Ammon's horn (tissue), 1 donor: ENCODE measurements at places on chromosomes 11 and 22.

DNA sequence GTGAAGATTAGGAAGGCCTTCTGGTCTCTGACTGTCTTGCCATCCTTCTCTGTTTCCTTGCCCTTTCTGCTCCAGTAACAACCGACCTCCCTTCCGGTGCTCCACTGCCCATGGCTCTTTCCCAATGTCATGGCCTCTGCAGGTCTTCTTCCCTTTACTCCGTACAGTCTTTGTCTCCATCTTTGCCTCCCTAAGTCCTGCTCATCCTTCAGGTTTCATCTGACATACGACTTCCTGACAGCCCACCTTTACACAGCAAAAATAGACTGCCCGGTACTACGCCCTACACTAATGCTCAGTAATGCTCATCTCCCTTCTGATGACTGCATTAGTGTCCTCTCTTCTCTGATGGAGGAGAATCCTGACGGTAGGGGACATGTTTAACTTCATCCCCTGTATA, 63.9 kb downstream of the FBXO7 start:
- no peak for DNase-seq

GRCh38 chr11:112374486-112375140, 114.0 kb upstream of the PLET1 start:
- DNase-seq = no peak

DNA sequence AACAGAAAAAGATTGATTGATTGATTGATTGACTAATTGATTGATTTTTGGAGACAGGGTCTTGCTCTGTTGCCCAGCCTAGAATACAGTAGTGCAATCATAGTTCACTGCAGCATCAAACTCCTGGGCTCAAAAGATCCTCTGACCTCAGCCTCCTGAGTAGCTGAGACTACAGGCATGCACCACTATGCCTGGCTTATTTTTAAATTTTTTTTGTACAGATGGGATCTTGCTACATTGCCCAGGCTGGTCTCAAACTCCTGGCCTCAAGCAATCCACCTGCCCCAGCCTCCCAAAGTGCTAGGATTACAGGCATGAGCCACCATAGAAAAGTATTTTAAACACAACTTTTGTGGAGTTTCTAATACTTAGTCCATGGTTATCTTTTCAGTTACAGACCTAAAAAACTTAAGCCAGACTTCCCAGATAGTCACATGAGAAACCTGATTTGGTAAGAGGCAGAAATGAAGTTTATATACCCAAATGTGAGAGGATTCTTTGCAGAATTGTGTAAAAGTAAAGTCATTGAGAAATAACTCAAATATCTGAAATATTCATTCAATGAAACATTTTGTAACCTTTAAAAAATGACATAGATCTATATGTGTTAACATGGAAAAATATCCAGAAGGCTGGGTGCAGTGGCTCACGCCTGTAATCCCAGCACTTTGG, 186.5 kb downstream of the SWAP70 start:
- DNase-seq = no peak

DNA sequence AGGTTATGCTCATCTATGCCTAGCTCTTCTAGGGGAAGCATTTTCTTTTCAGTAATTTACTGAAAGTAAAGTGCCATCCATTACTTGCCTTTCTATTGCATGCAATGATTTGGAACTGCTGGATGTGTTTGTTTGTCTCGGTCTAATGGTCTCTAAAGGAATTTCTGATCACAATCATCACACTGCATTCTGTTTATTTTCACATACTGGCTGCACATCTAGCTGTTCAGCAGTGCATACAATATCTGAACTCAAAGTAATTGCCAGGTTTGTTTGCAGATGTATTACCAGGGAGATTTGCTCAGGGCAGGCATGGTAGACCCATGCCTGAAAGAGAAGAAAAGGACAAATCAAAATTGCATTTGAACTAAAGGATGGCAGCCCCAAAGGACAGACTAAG, 36.4 kb upstream of the CWF19L2 start:
- no peak for DNase-seq

DNA sequence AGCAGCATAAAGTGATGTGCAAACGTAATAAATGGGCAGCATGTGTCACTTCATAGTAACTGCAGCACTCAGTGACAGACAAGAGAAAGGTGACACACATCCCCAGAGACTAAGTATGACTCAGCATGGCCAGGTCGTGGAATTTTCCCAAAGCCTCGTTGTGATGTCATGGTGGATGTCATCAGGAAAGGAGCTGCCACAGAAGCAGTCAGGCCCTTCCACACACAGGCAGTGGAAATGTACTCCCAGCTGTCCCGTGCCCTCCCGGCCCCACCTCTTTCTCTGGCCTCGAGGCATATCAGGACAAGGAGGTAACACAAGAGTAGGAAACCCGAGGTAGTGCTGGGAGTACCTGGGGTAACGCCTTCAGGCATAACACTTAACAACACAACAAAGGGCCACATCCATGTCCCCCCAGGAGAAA, 8.1 kb downstream of the PC start:
- no peak for DNase-seq

GRCh38 chr11:17542249-17542648, 2.0 kb downstream of the USH1C start:
- no peak for DNase-seq

GRCh38 chr22:31193092-31193491, 19.0 kb upstream of the LIMK2 start:
- peak; percentile 61 for DNase-seq

DNA sequence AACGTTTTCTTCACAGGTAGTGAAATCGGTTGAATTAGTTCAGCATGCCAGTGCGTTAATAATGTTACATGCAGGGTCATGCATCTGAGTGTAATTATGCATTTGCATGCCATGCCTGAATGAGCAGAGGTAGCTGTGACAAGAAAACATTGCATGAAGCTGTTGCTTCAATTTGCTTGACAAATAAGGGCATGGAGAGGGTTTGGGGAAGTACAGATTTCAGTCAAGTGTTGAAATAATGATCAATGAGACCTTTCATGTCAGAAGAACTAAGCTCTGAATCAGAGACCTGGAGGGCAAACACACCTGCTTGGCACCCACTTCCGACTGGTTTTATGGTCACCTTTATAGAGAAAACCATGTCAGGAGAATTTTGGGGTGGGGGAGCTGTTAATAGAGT, 221.4 kb downstream of the DBX1 start:
- no peak for DNase-seq

GRCh38 chr11:86369668-86370067, 5.0 kb upstream of the CCDC81 start:
- no peak for DNase-seq

DNA sequence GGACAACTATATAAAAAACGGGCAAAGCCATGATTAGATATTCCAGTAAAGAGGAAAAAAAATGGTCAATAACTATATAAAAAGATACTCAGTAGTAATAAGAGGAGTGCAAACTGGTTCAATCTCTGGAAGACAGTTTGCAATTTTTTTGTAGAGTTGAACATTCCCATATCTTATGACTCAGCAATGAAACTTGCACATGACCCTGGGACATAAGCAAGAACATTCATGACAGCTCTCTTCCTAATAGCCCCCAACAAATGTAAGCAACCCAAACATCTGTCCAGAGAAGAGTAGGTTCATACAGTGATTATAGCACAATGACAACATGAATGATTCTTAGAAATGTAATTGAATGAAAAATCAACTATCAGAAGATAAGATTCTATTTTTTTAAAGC, 21.8 kb upstream of the CSF2RB start:
- no peak for DNase-seq

- DNase-seq = no peak
Measured at GRCh38 chr11:89487016-89487415, 4.2 kb downstream of the NOX4 start.

DNA sequence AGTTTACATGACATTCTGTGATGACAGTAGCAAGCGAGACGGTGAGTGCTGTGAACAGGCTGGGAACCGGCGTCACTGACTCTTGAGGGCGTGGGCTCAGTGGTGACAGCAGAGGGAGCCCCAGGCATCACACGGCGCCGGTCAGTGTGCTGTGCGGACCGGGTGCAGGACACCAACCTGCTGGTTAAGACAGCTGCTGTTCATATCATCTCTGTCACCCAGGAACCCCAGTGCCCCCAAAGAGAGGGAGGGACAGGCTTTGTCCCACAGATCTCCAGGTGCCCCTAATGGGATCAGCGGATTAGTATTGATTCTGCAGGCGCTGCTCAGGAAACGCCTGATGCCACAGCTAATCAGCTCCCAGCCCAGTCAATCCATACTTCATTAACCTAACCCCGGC, 18.4 kb downstream of the B3GAT1 start:
- peak; percentile 88 for DNase-seq

- no peak for DNase-seq
Measured at GRCh38 chr22:48607901-48608662, 1219.6 kb downstream of the BRD1 start.

- no peak for DNase-seq
Measured at GRCh38 chr11:120178561-120179056, 32.2 kb upstream of the OAF start.

DNA sequence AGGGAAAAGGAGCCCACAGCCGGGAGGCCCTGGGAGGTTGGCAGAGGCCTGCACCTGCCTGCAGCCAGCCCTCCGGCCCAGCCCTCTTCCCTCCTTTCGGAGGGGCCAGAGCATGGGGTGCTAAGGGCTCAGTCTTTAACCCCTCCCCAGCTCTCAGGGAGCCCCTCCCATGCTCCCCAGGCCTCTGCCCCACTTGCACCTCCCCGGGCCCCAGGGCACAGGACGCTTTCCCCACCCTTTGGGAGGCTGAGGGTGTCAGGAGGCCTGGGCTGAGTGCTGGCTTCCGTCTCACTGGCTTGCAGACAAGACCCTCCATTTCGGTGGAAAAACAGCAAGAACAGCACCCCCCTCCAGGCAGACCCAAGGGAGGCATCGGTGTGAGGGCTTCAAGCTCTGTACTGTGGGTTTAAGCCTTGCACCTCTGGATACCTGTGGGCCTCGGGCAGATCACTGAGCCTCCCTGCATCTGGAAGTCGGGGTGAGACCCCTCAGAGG, 7.3 kb downstream of the ASCL2 start:
- no peak for DNase-seq

GRCh38 chr11:8097926-8098325, 16.9 kb downstream of the TUB start:
- DNase-seq = no peak
